ENCODE measurements at places on chromosomes 2 and 18. TPM values are rescaled to one million over a fixed set of nuclear protein-coding genes. Genes with fewer than 3 reads are reported as not detected.

DNA sequence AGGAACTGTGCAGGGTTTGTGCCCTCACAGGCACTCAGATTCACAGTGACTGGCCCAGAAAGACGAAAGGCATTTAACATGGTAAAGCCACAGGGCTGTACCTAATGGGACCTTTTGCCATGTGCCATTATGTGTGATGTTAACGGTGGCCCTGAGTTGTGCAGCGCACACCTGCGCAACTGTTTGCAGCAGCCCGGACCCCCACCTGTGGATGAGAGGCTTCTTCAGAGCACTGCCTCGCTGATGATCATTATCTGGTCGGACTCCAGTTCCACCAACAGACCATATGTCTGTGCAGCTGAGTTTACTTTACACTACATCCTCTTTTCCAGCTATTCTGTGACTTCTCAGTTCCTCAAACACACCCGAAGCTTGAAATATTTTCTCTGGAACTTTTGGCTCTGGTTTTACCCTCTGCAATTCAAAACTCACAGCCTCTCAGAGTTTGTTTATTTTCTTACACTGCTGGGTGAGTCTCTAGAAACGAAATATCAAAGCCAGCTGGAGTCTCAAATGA is 35.6 kb upstream of the UBE2F start:
- DNase-seq: no peak
- H3K4me1 ChIP-seq: peaks cover 6% of the 10 kb centered on the region
- H3K27ac ChIP-seq: no peak overlapping the region
- no peaks in the 10 kb centered on the region for H3K36me3 ChIP-seq
- H3K27me3 ChIP-seq: no peaks in the 10 kb centered on the region

GRCh38 chr18:77337604-77338003 is 88.0 kb downstream of the GALR1 start:
- peaks cover 5% of the 10 kb centered on the region for H3K27me3 ChIP-seq
- H3K4me3 ChIP-seq: no peak overlapping the region
- no peak for DNase-seq
- H3K27ac ChIP-seq: no peak overlapping the region
- H3K4me1 ChIP-seq: no peaks in the 10 kb centered on the region

The FRZB gene
- total RNA-seq: 0.49 TPM

DNA sequence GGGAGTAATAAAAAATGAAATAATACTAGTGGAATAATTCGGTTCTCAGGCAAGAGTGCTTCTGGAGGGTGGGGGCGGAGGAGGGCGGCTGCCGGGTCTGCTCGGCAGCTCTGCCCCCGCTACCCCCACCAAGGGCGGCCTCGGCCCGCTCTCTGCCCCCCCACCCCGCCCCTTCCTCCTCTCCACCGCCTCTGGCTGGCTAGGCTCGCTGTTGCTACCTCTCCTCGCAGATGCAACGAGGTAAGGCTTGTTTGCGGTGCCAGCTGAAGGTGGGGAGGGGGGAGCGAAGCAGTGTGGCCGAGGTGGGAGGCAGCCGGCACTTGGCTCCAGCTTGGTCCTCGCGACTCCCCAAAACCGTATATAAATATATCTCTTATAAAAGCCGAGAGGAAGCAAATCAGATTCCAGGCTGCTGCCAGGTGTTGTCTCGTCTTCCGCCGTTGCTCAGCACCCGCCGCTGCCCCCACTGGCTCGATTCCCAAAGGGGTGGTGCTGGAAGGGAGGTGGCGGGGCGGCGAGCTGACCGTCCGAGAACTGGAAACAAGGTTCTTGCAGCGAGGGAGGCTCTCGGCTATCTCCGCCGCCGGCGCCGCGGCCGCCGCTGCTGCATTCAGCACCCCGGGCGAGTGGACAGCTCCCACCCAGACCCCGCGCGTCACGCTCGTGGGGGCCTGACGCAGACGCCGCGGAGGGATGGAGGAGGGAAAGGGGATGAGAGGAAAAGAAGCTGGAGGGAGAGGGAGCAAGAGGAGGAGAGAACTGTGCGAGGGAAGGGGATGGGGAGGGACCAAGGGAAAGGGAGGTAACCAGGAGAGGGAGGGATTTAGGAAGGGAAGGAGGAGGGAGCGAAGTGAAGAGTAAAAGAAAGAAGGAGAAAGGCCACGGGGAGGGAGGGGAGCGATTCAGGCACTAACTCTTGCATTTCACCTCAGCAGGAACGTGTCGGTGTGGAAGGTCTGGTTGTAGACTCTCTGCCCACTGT is at the start of gene MARCHF4:
Gene MARCHF4, minus strand, starts transcription at position 763 of the 982 bp plus-strand sequence. CDS start 2,223 bp downstream, outside the sequence.
- no peak within 1 kb of the TSS for H3K27ac ChIP-seq
- DNase-seq: no peak
- H3K36me3 ChIP-seq: no peaks in the 10 kb centered on the region
- peak within 1 kb of the TSS; percentile 36 for H3K4me3 ChIP-seq
- peaks cover 2% of the 10 kb centered on the region for H3K4me1 ChIP-seq

The ALLC gene
- not detected for total RNA-seq

DNA sequence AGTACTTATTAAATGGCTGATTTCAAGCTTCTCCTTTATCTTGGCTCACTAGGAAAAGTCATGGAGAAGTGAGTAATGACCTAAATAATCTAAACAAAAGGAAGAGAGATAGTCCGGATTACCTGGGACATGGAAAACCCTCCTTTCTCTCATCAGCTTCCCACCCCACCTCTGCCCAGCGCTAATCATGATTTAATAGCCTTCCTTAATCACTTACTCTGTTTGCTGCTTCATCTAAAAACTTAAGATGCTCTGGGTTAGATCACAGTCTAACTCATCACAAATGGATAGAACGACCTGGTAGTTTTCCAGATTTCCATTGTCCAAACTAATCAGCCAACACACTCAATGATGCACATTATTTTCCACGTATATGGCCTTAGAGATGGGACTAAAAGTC is 87.8 kb upstream of the THOC1 start:
- no peaks in the 10 kb centered on the region for H3K4me1 ChIP-seq
- peaks cover 13% of the 10 kb centered on the region for H3K27me3 ChIP-seq
- no peak for DNase-seq
- no peak overlapping the region for H3K4me3 ChIP-seq

The ALMS1 gene
- 20.5 TPM for total RNA-seq

The TEKT4 gene
- not detected for total RNA-seq

DNA sequence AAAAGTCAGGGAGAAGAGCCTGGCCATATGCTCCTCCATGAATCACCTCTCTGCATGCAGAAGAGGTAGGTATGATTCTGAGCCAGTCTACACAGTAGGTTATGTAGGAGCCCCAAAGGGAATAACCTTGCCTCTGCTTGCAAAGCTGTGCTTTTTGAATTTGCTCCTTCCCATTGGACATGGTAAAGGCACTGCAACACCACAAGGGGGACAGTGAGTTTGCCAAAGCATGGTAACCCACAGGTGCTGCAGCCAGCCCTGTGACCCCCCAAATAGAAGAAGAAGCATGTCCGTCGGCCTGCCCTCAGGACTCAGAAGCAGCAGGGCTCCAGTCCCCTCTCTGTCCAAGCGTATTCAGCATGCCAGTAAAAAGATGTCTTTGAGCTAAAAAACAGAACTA is 51.0 kb upstream of the BCL2L11 start:
- no peak for DNase-seq
- H3K27ac ChIP-seq: no peak overlapping the region
- no peak overlapping the region for H3K4me3 ChIP-seq
- H3K27me3 ChIP-seq: no peaks in the 10 kb centered on the region
- H3K4me1 ChIP-seq: peaks cover 47% of the 10 kb centered on the region
- H3K36me3 ChIP-seq: no peaks in the 10 kb centered on the region

The PIKFYVE gene
- total RNA-seq: 21.8 TPM

DNA sequence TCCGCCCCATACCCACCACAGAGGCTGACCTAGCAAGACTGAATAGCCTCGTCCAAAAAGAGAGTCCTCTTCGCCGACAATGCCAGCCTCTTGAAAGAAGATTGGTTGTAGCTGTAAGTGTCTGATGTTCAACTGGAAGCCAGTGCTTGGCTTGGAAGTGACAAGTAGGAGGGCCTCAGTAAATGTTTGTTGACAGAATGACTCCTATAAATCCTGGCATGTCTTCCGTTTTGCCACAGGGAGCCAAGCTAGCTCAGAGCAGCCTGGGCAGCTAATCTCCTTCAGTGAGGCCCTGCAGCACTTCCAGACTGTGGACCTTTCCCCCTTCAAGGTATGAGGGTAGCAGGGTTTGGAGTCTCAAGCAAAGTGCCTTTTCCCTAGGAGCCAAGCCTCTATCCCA is 14.9 kb downstream of the ELMOD3 start:
- no peak for DNase-seq
- no peak overlapping the region for H3K27ac ChIP-seq
- H3K36me3 ChIP-seq: no peaks in the 10 kb centered on the region
- H3K27me3 ChIP-seq: no peaks in the 10 kb centered on the region
- no peaks in the 10 kb centered on the region for H3K4me1 ChIP-seq
- no peak overlapping the region for H3K4me3 ChIP-seq

DNA sequence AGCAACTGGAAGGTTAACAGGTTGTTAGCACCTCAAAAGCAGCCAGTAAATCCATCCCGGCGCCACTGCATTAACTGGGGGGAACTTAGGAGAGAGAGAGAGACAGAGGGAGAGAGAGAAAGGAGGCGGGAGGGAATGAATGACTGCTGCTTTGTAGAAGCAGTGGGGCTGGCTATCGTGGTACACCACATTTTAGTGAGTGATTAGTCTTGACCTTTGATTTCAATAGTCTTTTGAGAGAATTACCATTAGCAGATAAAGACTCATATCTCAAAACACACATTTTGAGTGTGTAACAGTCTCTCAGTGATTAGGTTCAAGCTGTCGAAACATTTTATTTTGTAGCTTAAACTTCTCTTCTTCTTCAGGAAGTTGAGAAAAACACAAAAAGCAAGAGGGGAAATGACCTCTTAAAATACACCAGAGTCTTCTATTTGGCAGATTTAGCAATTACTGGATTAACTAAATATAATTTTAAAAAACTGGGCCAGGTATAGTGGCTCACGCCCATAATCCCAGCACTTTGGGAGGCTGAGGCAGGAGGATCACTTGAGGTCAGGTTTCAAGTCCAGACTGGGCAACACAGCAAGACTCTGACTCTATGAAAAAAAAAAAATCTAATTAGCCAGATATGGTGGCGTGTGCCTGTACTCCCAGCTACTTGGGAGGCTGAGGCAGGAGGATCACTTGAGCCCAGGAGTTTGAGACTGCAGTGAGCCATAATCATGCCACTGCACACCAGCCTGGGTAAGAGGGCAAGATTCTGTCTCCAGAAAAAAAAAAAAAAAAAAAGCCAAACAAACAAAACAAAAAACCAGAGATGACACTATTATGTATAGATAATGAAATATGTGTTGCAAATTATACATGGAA is 22.0 kb upstream of the PNO1 start:
- H3K27ac ChIP-seq: no peak overlapping the region
- no peaks in the 10 kb centered on the region for H3K27me3 ChIP-seq
- DNase-seq: no peak
- H3K4me1 ChIP-seq: no peaks in the 10 kb centered on the region
- H3K4me3 ChIP-seq: no peak overlapping the region

DNA sequence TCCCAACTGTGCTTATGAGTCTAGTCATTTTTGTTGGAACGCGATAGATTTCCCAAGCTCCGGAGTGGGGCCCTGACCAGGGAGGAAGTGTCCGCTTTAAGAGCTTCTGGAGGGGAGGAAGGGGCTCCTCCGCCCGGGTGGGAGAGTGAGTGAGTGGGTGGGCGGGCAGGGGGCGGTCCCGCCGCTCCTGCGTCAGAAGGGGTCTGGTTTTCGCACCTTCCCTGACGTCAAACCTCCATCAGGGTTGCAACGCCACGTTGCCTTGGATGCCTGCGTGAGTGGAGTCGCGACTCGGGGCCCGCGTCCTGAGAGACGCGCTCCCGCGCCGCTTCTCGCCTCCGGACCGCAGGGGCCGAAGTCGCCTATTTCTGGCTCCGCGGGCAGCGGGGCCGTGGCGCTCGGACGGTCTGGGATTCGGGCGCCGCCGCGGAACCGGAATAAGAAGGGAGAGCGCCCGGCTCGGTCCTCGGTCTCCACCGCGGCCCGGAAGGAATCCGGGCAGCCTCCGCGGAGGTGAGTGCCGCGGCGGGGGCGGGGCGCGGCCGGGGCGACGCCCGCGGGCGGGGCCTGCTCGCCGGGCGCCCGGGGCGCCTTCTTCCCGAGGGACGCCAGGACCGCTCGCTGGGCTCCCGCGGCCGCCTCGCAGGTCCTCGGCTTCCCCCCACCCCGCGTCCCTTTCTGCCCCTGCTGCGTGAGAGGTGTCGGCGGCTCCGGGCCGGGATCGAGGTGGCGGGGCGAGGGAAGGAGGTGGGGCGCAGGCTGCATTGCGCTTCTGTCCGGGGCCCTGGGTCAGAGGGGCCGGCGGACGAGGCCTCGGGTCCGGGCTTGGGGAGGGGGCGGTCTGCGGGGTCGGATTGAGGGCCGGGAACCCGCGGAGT is at the start of gene ZDBF2:
Gene ZDBF2, plus strand, starts transcription at position 230 of the 878 bp plus-strand sequence. CDS start 7,187 bp downstream, outside the sequence.
- H3K4me1 ChIP-seq: no peaks in the 10 kb centered on the region
- peak within 1 kb of the TSS; percentile 54 for H3K27ac ChIP-seq
- no peaks in the 10 kb centered on the region for H3K36me3 ChIP-seq
- H3K4me3 ChIP-seq: peak within 1 kb of the TSS; percentile 63
- H3K27me3 ChIP-seq: no peaks in the 10 kb centered on the region
- no peak for DNase-seq

DNA sequence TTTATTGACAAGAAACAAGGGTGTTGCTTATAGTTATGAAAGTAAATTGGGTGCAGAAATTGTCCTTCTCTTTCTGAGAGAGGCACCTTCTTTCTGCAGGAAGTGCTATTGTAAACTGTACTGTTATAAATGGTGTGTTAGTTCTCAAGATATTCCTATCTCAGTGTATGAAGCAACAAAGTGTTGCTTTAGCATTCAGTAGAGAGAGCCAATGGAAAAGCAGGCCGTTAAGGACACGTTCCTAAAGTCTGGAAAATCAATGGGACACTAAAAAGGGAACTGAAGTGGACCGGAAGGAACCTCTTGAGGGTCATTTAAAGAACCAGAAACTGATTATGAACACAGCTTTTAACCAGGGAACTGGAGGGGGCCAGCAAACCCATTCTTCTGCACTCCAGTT is 510.0 kb upstream of the ZEB2 start:
- DNase-seq: no peak
- H3K27ac ChIP-seq: no peak overlapping the region
- no peaks in the 10 kb centered on the region for H3K36me3 ChIP-seq

DNA sequence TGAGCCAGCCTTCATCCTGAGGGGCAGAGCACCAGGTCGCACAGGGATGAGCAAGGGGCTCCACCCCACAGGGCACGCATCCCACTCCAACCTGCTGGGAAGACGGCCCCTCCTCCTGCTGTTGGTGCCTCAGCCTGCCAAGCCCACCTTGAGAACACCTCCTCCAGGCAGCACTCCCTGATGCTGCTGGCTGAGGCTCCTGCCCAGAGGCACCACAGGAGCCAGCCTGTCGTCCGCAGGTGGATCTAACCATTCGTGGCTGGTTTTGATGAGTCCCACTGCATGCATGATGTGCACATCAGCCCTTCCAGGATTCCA is 58.4 kb downstream of the BIN1 start:
- peaks cover 15% of the 10 kb centered on the region for H3K4me1 ChIP-seq
- no peak overlapping the region for H3K27ac ChIP-seq
- no peak for DNase-seq
- no peaks in the 10 kb centered on the region for H3K36me3 ChIP-seq
- no peaks in the 10 kb centered on the region for H3K27me3 ChIP-seq
- no peak overlapping the region for H3K4me3 ChIP-seq

Measured in HCT116 (cell line).